ENCODE measurements at places on chromosomes 1 and 21.

GRCh38 chr1:18941221-18942141, 15.0 kb downstream of the IFFO2 start:
- DNase-seq = no peak

GRCh38 chr1:236164273-236164672, 21.9 kb downstream of the GPR137B start:
- DNase-seq = no peak

GRCh38 chr1:65471213-65471833, 50.9 kb downstream of the LEPR start:
- no peak for DNase-seq

- no peak for DNase-seq
These were observed 20.2 kb downstream of the PCSK9 start for GRCh38 chr1:55059302-55060132.

- DNase-seq = no peak
These were observed 8.0 kb downstream of the MRPS14 start for GRCh38 chr1:175015243-175015642.

- no peak for DNase-seq
These were observed 1.9 kb upstream of the S100A3 start for GRCh38 chr1:153550827-153551500.

DNA sequence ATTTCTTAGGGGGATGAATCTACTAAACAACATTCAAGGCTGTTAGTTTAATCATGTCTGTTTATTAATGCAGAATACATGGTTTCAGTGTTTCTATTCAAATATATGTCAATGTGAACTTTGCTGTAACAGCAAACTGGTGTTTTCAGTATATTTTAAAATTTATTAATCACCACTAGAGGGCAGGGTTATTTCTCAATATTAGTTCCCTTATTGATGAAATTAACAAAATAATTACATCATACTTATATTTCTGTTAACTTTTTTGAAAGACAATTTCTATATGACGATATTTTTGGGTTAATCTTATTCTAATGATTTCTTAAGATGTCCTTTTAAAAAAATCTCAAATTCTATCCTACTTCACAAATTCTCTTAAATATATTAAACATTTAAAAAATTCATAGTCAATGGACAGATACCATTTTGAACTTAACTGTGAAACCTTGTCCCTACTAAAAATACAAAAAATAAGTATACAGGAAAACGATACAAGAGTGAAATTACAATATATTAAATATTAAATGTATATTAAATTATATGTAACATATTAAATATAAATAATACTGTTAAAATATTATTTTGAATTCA, 1034.1 kb upstream of the PRMT6 start:
- DNase-seq = no peak

DNA sequence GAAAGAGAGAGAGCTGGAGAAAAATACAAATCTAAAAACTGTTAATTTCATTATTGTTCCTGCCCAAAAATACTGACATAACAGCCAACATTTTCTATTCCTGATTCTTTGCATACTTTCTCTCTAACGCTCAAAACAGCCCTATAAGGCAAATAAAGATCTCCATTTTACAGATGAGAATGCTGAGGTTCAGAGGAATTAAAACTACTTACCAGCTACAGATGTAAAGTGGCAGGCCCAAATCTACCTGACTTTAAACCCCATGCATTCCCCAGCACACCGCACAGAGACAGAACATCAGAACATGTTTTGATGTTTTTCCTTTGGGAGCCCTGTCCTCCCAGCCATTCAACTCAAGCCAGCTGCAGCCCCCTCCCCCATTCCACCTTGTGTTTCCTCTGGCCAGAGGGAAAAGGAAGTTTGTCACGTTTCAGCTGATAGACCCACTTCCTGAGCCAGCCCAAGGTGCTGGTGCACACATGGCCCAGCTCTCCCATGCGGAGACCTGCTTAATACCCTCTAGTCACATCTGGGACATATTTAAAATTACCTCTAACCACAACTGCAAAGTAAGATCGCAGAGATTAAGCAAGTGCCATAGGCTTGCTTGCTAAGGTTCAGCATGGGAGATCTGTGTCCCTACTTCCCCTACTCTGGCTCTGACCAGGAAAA, 133.1 kb upstream of the NFIA start:
- DNase-seq = no peak

GRCh38 chr1:230061801-230062200, 5.2 kb upstream of the GALNT2 start:
- DNase-seq = no peak

GRCh38 chr1:223774134-223774814, 61.9 kb downstream of the CAPN2 start:
- no peak for DNase-seq

DNA sequence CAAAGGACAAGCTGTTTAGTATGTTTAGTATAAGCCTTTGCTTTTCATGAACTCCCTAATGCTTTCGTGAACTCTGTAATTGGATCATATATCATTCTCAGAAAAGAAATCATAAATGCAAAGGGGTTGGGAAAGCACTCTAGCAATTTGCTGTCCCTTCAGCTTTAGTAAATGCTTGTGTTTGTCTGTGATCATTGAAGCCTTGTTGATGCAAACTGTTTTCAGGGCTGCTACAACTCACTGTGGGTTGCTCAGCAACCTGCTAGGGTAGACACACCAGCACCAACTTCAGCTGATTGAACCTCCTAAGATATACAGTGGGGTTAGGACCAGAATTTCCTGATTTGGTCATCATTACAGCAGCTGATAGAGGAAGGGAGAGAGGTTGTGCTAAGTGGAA, 95.0 kb downstream of the SGIP1 start:
- no peak for DNase-seq

- no peak for DNase-seq
These were observed 268.8 kb downstream of the KCTD3 start for GRCh38 chr1:215835951-215836350.

- no peak for DNase-seq
These were observed 38.9 kb downstream of the EPHB2 start for GRCh38 chr1:22749503-22749902.

DNA sequence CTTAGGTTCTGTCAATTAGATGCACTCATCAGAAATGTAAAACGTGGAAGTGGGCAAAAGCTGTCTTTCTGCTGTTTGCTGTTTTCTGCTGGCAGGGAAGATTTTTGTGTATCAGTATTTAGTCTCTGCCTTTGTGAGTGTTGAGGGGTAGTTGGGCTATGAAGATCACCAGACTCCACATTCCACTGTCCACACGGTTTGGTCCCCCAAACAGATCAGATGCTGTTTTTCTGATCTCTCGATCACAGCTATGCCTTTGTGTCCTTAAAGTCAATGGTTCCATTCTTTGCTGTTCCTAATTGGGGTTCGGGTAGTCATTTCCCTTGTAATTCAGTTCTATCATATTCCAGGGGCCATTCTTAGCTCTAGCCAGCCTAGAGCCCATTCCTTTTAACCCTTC, 27.0 kb upstream of the NPL start:
- DNase-seq = no peak

GRCh38 chr1:182996816-182997215, 26.4 kb upstream of the LAMC1 start:
- DNase-seq = no peak

DNA sequence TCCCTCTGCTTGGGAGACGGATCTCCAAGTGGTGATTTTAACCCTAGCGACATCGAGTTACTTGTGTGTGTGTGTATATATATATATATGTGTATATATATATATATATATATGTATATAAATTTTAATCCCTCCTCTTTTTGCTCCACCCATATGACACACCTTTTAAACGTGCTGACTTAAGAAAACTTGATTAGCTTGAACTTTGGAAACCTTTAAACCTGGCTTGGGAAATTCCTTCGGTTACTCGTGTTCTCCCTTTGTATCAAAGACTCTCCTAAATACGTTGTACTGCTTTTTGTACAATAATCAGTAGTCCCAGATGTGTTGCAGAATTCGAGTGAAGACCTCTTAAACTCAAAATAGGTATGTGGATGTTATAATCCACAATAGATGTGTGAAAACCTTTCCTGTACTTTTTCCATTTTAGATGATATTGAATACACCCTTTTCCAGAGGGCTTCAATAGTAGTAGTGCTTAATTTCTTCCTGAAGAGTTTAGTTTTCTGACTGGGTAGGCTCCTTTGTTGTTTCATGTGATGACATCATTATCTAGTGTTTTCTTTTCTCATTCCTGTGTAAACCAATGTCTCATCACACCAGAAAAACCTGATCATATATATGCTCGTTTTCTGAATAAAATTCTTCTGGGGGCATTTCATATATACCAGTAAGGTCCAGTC, 1.4 kb downstream of the RNF11 start:
- no peak for DNase-seq

DNA sequence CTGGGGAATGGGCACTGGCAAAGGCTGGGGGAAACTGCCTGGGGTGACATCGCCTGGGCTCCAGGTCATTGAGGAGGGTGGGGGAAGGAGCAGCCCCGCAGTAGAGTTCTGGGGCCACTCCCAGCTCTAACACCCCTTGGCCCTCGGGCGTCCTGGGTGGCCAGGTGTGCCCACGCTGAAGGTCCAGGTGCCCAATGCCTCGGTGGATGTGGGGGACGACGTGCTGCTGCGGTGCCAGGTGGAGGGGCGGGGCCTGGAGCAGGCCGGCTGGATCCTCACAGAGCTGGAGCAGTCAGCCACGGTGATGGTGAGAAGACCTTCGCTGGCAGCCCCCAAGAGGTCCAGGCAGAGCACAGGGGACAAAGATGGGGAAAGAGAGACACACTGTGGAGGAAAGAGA, 7.7 kb downstream of the NTRK1 start:
- DNase-seq = no peak

DNA sequence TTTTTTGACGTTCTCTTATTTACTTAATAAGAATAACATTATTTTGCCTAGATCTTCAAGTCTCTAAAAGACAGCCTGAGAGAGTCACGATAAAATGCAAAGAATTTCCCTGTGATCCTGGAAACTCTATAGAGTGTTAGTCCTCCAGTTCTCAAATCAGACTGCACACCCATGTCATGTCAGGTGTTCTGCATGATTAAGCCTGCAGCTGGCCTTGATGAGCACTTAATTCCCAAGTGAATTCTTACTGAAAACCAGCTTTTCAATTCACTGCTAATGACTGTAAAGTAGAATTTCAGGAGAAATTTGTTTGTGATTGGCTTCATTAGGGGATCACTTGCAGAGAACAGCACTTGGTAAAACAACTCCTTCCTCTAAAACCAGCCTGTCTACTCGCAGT, 41.9 kb downstream of the CHML start:
- no peak for DNase-seq

DNA sequence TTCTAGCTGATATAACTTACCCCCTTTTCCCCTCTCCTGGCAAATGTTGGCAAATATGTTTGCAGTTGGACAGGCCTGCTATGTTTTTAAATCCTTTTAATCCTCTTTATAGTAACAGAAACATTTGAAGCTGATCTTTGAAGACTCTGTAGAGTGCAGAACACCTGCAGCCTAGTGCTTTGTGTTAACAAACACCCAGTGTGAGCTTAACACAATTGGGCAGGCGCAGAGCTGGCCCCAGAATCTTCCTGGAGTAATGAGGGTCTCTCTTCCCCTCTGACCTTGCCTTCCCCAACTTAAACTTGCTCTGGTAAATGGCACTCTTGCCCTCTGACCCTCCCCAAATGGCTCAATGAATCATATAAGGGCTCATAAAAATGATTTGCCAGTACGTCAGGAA, 247.9 kb upstream of the LYPLAL1 start:
- DNase-seq = no peak

GRCh38 chr1:178238722-178239510, 145.0 kb downstream of the RASAL2 start:
- no peak for DNase-seq

DNA sequence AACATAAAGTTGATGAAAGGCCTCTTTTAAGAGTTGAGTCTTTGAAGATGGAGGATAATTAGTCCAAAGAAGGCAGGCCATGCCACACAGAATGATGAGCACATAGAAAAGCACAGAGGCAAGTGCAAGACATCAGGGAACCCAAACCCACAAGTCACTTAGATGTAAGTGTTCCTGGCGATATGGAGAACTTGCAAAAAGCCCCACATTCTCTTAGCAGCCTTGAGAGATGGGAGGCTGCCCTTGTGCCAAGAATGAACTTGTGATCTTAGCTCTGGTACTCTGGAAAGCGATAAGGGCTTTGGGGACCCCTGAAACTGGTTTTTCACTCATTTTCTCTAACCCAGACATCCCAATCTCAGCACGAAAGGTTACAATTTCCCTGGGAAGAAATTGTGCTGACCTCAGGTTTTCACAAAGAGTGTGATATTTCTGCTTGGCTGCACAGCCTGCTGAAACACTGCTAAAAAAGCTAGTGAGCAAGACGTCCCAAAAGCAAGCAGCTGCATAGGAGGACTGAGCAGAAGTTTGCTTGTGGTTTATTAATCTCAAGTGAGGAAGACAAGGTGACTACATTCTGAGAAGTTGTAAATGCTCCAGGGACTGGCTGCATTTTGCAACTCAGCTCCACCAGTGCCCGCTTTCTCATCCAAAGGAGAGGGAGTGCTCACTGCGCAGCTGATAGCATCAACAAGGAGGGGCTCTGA, 496.9 kb upstream of the CAMK1G start:
- DNase-seq = no peak

- DNase-seq = peak; percentile 49
These were observed 5.7 kb downstream of the GJB3 start for GRCh38 chr1:34786521-34787325.
